ENCODE measurements at places on chromosomes 7 and 10.

- DNase-seq = no peak
These were observed 171.7 kb downstream of the KIF20B start for GRCh38 chr10:89873055-89873454.

DNA sequence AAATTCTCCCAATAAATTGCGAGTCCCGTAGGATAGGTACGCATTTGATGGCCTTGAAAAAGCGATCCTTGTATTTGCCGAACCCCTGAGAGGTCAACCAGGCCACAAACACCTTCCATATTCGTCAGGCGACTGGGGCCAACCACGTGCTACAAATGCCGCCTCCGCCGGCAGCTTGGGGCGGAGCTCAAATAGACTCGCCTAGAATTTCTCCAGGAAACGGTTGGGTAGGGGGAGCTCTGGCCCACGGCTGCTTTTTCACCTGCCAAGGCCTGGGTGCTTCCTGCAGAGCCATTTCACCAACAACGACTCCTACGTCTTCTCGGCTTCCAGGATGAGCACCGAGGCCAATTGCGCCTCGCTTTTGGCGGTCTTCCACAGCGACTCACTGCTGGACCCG is 53.4 kb upstream of the KIF5B start:
- no peak for DNase-seq

GRCh38 chr10:78408671-78409472 is 375.2 kb downstream of the RPS24 start:
- DNase-seq = no peak

DNA sequence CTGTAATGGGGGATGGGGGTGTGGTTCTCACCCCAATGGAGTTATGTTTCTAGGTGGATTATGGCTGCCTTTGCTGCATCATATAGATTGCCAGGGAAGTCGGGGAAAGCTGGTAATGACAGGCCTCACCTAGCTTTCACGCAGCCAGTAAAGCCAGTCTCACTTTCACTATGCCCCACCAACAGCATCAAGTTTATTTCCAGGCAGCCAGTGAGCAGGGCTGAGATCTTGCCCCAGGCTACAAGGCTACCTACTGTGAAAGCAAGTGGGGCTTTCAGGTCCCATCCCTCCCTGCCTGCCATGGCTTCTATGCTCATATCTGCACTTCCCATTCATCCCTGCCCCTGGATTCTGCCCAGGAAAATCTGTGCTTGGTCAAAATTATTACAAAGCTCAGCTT is 61.7 kb upstream of the NXPH1 start:
- no peak for DNase-seq

GRCh38 chr7:149569025-149569725 is 71.6 kb upstream of the ZNF746 start:
- peak; percentile 32 for DNase-seq

GRCh38 chr7:109611656-109612055 is 1042.0 kb downstream of the DNAJB9 start:
- no peak for DNase-seq

GRCh38 chr10:69213591-69214311 is 6.4 kb upstream of the HKDC1 start:
- no peak for DNase-seq

- DNase-seq = peak; percentile 81
These were observed at the start of gene ARID5B for GRCh38 chr10:61900829-61901792. TSS of gene ARID5B (plus strand) at chr10:61901699. CDS start at chr10:61901710, 11 bp downstream.

DNA sequence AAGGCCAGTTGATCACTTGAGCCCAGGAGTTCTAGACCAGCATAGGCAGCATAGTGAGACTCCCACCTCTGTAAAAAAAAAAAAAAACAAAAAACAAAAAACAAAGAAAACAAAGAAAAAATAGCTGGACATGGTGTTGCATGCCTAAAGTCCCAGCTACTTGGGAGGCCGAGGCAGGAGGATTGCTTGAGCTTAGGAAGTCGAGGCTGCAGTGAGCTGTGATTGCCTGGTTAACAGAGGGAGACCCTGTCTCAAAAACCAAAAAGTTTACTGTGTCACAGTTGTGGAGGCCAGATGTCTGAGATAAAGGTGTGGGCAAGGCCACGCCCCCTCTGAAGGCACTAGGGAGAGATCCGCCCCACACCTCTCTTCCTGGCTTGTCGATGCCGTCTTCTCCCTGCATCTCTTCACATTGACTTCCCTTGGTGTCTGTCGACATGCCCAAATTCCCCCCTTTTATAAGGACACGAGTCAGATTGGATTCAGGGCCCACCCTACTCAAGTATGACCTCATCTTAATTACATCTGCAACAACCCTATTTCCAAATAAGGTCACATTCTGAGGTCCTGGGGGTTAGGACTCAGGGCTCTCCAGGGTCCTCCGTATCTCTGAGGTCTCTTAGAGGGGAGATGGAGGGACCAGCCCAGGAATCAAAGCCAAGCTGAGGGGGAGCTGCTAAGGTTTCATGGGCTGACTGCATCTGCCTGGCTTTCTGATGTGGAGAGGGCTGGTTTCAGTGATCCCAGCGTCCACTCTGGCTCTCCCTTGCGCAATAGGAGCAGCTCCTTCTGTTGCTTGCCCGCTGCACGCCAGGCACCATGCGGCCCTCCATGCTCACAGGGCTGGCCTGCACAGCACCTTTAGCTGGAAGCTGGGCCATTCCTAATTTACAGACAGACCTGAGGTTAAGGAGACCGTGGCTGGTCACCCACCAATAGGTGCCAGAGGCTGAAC is 23.1 kb downstream of the AGAP3 start:
- DNase-seq = peak; percentile 68

Data from fibroblast of skin of back (primary cell).